Stimulated activated CD4-positive, alpha-beta T cell treated with anti-CD3 and anti-CD28 coated beads, Interleukin-12 subunit alpha, Interleukin-12 subunit beta, amount 100 ng/mL, for 4 hours (primary cell): ENCODE measurements at places on chromosomes 4 and X.

DNA sequence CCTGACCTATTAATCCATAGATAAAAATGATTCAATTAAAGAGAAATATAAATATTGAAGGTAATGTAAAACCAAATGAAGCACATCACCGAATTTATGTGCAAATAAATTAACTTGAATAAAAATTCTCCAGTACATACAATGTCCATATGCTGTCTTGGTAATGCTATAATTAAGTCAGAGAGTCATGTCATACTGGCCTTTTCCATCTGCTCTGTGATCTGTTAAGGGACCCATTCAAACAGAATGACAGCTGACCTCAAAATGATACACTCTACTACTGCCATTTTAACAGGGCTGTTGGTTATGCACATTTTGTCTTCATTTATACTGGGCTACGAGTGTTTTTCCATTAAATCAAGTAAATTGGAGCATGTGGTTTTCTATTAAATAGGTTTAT, 99.3 kb downstream of the TEX13A start:
- no peak for DNase-seq

DNA sequence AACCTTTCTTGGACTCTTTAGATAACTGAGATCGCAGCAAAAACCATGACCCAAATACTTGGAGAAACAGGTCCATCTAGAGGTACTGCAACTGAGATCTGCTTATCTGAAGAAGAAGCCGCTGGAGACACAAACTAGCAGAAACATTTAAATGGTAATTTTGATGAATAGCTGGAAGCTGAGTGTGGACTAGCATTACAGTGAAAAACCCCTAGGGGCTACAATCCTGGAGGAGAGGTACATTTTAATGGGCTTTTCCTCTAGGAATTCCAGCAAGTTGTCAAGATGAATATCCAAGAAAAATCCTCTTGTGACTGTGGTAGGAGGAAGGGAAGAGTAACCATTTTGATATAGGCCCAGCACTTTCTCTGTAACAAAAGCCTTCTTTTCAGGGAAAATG, 592.5 kb upstream of the GRIA3 start:
- DNase-seq = no peak

- DNase-seq = no peak
Observed at GRCh38 chr4:130233377-130234047, 1137.6 kb downstream of the C4orf33 start.

DNA sequence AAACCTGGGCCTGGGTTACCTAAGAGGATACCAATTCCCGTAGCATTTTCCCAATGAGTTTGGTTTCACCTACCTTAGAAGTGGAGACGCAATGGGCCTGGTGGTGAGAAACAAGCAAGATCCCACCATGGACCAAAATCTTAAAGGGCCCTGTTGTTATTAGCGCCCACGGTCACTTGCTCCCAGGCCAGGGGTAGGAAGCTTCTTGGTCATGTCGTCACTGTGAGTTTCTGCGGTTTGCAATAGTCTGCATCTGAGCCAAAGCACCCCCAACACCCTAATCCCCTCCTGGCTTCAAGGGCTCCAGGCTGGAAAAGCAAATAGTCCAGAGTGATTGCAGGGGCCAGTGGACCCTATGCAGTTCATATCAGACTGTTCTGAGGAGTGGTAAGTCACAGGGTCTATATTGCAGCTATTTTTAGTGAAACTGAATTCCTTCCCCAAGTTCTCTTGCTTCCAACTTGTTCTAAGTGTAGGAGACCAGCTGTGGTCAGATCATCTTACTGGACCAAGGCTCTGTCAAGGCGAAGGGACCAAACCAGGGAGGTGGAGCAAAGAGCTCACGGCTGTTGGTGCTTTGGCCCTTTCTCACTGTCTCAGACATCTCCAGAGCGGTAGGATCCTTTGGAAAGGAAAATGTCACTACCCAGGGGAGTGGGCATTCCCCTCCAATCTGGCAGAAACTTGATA, 307.9 kb upstream of the F9 start:
- DNase-seq = no peak

- DNase-seq = no peak
Observed at GRCh38 chr4:112953262-112953661, 96.2 kb upstream of the ANK2 start.

- no peak for DNase-seq
Observed at GRCh38 chr4:70914631-70915030, 12.5 kb downstream of the MOB1B start.

DNA sequence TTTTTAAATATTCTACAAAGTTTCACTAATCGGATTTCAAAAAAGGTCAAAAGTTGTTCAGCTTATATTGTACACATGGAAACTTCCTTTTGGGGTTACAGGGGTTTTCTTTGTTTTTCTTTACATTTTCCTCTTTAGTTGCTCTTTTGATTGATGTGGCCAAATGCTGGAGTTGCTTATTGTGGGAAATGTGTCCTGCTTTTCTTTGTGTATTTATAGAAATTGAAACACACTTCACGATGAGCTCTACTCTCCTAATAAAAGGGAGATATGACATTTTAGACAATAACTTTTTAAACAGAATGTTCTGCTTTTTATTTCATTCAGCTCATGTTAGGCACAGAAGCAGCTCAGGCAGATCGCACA, 50.7 kb upstream of the SPRY1 start:
- DNase-seq = no peak

- no peak for DNase-seq
Observed at GRCh38 chrX:31165241-31166035, 93.6 kb upstream of the FTHL17 start.

GRCh38 chr4:7393601-7394575, 40.8 kb downstream of the PSAPL1 start:
- no peak for DNase-seq

DNA sequence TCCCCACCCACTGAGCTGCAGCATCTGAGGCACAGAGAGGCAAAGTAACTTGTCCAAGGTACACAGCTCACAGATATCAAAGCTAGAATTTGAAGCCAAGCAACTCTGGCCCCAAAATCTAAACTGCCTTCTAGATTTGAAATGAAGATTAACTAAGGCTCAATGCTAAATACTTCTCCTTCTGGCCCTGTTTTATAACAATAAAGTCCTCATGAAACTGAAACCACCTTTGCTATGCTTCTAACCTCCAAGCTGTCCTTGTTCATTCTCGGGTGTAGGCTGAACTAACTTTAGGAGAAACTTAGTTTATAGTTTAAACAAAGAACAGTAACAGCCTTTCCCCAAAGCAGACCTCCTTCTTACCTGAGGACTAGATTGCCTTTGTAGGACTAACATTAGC, 93.6 kb downstream of the DCTD start:
- DNase-seq = no peak

DNA sequence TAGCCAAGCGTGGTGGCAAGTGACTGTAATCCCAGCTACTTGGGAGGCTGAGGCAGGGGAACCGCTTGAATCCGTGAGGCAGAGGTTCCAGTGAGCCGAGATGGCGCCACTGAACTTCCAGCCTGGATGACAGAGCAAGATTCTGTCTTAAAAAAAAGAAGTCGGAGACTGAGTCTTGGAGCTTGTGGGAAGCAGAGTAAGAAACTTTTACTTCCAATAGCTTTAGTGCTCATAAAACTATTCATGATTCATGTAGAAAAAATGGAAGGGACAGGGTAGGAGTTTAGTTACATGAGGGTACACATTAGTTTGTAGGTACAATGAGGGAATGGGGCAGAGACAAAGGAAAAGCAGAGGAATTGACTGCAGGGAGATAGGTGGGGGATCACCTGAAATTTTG, 19.3 kb downstream of the RAP2C start:
- no peak for DNase-seq

DNA sequence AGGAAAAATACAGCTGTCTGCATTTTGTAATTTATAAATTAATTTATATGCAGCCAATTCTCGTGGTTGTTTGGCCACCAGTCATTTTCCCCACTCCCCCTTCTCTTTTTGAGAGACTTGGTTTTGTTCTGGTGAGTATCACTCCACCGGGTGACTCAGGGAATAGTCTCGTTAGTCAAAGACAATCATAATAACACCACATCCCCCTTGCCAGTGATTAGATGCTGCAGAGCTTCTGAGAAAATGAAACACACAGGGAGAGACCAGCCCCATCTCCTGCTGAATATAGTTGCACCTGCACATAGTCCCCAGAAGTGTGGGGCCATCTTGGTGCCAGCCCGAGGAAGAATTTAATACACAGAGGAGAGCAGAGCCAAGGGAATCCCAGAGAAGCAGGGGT, 8.0 kb upstream of the FNIP2 start:
- DNase-seq = no peak

DNA sequence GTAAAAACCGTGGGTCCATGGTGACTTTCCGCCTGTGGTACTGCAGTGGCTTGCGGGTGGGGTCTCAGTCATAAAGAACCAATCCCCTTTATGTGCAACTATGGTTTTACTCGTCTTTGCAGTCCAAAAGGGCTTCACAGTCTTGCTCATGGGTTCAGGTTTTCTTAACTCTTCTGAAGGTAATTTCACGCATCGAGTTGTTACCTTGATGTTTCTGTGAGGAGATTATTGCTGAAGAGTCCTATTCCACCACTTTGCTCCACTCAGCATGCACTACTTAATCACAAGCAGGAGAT, 41.5 kb downstream of the F8 start:
- no peak for DNase-seq

DNA sequence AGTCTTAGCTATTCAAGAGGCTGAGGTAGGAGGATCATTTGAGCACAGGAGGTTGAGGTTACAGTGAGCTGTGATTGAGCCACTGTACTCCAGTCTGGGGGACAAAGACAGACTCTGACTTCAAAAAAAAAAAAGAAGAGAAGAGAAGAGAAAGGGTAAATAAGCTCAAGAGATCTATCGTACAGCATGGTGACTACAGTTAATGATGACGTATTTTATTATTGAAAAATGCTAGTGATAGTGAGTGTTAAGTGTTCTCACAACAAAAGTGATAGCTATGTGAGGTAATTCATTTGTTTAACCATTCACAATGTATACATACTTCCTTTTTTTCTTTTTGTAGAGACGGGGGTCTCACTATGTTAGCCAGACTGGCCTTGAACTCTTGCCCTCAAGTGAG, 121.5 kb upstream of the RPL34 start:
- DNase-seq = no peak

GRCh38 chr4:161926033-161926828, 237.6 kb downstream of the FSTL5 start:
- DNase-seq = no peak

GRCh38 chr4:26197018-26197779, 123.6 kb upstream of the RBPJ start:
- DNase-seq = peak; percentile 49

DNA sequence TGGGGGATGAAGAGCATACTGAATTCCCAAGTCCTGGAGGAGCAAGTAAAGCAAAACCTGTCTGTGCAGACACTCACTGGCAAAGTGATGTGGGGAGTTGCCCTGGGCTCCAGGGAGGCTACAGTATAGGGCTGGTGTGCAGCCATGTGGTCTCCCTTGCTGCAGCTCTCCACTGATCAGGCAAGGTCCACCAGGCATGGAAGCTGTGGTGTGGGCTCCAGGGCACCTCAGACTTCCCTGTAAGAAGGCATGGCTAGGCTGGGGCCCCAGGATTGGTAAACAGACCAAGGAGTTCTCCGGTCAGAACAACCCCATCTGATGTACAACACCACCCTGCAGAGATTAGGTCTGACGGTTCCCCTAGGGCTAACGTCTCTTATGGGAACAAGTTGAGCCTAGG, 241.9 kb upstream of the NDST4 start:
- no peak for DNase-seq
